Stimulated activated CD8-positive, alpha-beta memory T cell treated with anti-CD3 and anti-CD28 coated beads, Interleukin-12 subunit alpha, Interleukin-12 subunit beta, amount 100 ng/mL, for 1 hour (primary cell): ENCODE measurements at places on chromosomes 1 and 21.

- DNase-seq: peak; percentile 30
Observed at GRCh38 chr1:111769517-111770146, 13.9 kb downstream of the DDX20 start.

- no peak for DNase-seq
Observed at GRCh38 chr1:98706173-98706843, 44.8 kb downstream of the SNX7 start.

GRCh38 chr21:39781331-39781730 lies 36.3 kb downstream of the IGSF5 start:
- DNase-seq: no peak

- DNase-seq: no peak
Observed at GRCh38 chr1:52674497-52675384, 23.4 kb downstream of the COA7 start.

- no peak for DNase-seq
Observed at GRCh38 chr1:221149111-221149510, 269.9 kb downstream of the HLX start.
